Spinal cord (tissue), 10 donors: ENCODE measurements at places on chromosomes 6 and 20. TPM values are rescaled to one million over a fixed set of nuclear protein-coding genes. Genes with fewer than 3 reads are reported as not detected.
A peak's percentile ranks its signal among the peaks of the same experiment; 100 is the strongest.

DNA sequence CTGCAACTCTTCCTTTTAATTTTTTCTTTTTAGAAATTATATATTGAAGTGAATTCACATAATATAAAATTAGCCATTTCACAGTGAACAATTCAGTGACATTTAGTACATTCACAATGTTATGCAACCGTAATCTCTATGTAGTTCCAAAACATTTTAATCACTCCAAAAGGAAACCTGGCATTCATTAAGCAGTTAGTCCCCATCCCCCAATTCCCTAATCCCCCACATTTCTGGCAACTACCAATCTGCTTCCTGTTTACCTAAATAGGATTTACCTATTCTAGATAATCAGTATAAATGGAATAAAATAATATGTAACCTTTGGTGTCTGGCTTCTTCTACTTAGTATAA is 8.5 kb upstream of the DDX27 start:
- no peaks in the 10 kb centered on the region for H3K4me1 ChIP-seq
- no peak overlapping the region for H3K4me3 ChIP-seq
- no peaks in the 10 kb centered on the region for H3K36me3 ChIP-seq

GRCh38 chr6:6503191-6503590 is 85.3 kb upstream of the LY86 start:
- H3K4me3 ChIP-seq = no peak overlapping the region
- no peak for DNase-seq
- H3K27ac ChIP-seq = no peak overlapping the region
- no peaks in the 10 kb centered on the region for H3K27me3 ChIP-seq
- no peaks in the 10 kb centered on the region for H3K36me3 ChIP-seq

GRCh38 chr6:131694832-131695426 is 6.3 kb downstream of the OR2A4 start:
- no peaks in the 10 kb centered on the region for H3K27me3 ChIP-seq
- no peaks in the 10 kb centered on the region for H3K36me3 ChIP-seq
- H3K4me3 ChIP-seq = no peak overlapping the region
- H3K27ac ChIP-seq = no peak overlapping the region

GRCh38 chr6:27241443-27241842 is 6.1 kb upstream of the PRSS16 start:
- H3K36me3 ChIP-seq = no peaks in the 10 kb centered on the region
- H3K4me3 ChIP-seq = no peak overlapping the region
- no peak for DNase-seq
- no peaks in the 10 kb centered on the region for H3K4me1 ChIP-seq
- H3K27me3 ChIP-seq = peaks cover 69% of the 10 kb centered on the region

DNA sequence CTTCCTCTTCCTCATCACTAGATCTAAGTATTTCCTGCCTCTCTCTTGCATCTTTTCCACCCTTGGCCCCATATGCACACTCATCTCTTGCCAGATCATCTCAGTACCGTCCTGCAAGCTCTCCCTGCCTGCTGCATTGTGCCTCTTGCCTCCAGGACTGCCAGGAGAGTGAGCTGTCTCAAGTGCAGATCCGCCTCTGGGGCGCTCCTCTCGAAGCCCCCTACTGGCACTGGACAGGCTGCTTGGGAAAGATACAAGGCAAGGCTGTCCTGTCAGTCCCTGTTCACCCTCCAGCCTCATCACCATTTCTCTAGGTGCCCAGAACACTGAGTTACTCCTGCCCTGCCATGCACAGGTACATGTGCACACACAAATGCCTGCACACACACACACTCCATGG is 10.2 kb downstream of the SYNDIG1 start:
- H3K4me3 ChIP-seq = no peak overlapping the region
- no peaks in the 10 kb centered on the region for H3K27me3 ChIP-seq
- peaks cover 16% of the 10 kb centered on the region for H3K4me1 ChIP-seq
- DNase-seq = no peak
- no peak overlapping the region for H3K27ac ChIP-seq

- H3K27me3 ChIP-seq = no peaks in the 10 kb centered on the region
- no peak overlapping the region for H3K4me3 ChIP-seq
- H3K27ac ChIP-seq = no peak overlapping the region
- no peak for DNase-seq
Observed at GRCh38 chr6:101000341-101000740, 119.2 kb upstream of the ASCC3 start.

GRCh38 chr20:18705490-18705889 is 108.1 kb upstream of the SCP2D1 start:
- no peak overlapping the region for H3K4me3 ChIP-seq
- no peak overlapping the region for H3K27ac ChIP-seq
- no peak for DNase-seq
- no peaks in the 10 kb centered on the region for H3K4me1 ChIP-seq

- H3K27ac ChIP-seq = peak overlapping the region; percentile 76
- H3K4me3 ChIP-seq = no peak overlapping the region
- peaks cover 28% of the 10 kb centered on the region for H3K4me1 ChIP-seq
- peak; percentile 72 for DNase-seq
Observed at GRCh38 chr6:89940225-89941027, 46.2 kb downstream of the GJA10 start.

- H3K4me1 ChIP-seq = no peaks in the 10 kb centered on the region
- H3K36me3 ChIP-seq = peaks cover 17% of the 10 kb centered on the region
- no peaks in the 10 kb centered on the region for H3K27me3 ChIP-seq
- DNase-seq = no peak
- H3K4me3 ChIP-seq = no peak overlapping the region
Observed at GRCh38 chr20:3129094-3129493, 30.6 kb downstream of the FASTKD5 start.

DNA sequence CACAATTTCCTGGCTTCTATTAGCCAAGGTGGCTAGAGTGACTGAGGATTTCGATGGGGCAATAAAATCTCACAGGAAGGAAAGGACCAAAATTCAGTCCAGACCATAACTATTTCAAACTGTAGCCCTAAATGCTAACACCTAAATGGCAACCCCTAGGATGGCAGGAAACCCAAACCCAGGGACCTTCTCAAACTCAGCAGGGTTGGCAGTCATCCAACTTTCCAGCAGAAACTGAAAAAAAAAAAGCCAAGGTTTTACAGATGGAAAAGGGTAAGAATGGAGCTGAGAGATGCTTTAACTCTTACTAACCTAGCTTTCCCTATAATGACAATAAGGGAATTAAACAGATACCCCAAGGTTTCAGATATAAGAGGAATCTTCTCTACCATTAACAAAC is 10.5 kb downstream of the IBTK start:
- H3K4me3 ChIP-seq = no peak overlapping the region
- no peaks in the 10 kb centered on the region for H3K4me1 ChIP-seq
- no peak overlapping the region for H3K27ac ChIP-seq
- no peak for DNase-seq
- H3K36me3 ChIP-seq = peaks cover 25% of the 10 kb centered on the region

DNA sequence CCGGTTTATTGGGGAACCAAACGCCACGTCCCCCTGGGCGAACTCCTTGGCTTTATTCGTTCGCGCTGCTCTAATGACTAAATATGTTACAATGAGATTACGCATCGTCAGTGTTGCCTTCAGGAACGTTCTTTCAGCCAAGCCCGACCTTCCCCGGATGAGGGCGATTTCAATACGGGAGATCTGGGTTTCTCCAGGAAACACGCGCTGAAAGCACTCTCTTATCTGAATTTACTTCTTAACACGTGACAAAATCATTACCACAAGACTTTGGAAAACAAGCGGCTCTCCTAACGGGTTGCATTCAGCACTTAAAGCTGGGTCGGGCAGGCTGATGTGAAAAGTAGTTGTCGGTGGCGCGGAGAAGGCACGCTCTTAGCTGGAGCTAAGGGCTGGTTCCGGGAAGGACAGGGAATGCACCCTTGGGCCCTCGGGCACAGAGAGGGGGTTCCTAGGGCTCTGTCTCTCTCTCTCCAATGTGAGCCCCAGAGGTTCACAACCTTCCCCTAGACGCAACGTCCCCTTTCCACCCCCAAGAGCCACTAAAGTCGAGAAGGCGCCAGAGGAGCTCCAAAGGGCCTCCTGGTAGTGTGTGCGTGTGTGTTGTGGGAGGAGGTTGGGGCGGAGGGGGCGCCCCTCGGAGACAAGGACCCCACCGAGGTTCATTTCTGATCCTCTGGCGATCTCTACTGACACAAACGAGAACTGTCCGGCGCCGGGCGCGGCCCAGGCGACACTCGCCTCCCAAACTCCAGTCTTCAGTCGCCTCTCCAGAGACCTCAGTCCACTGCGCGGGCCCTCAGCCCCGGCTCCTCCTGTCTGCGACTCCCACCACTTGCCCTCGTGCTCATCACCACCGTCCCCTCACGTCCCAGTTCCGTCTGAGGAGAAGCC is 7.1 kb upstream of the NKX2-2 start:
- peak overlapping the region; percentile 10 for H3K27ac ChIP-seq
- H3K36me3 ChIP-seq = peaks cover 5% of the 10 kb centered on the region
- peak overlapping the region; percentile 32 for H3K4me3 ChIP-seq
- no peak for DNase-seq

- no peaks in the 10 kb centered on the region for H3K27me3 ChIP-seq
- no peaks in the 10 kb centered on the region for H3K36me3 ChIP-seq
- DNase-seq = no peak
- H3K4me3 ChIP-seq = no peak overlapping the region
Observed at GRCh38 chr6:164415832-164416563, 893.4 kb downstream of the C6orf118 start.

DNA sequence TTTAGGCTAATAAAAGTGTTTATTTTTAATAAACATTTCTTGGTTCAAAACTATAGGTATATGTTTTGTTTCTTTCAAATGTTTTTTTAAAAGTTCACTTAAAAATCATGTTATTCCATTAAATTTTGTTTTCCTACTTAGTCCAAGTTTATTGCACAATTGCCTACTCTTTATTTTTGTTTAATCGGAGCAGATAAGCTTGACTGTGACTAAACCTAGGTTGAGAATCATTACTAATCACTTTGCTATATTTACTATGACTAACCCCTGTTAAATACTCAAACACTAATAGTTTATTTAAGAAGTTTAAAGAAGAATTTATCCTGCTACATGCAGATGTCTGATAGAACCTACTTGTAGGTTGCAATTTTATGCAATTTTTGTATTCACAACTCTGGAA is 18.8 kb downstream of the MAP3K4 start:
- H3K36me3 ChIP-seq = no peaks in the 10 kb centered on the region
- peaks cover 3% of the 10 kb centered on the region for H3K4me1 ChIP-seq
- no peak overlapping the region for H3K4me3 ChIP-seq

GRCh38 chr20:23156170-23156841 is 70.2 kb upstream of the CD93 start:
- no peaks in the 10 kb centered on the region for H3K36me3 ChIP-seq
- H3K4me1 ChIP-seq = peaks cover 8% of the 10 kb centered on the region
- DNase-seq = no peak

DNA sequence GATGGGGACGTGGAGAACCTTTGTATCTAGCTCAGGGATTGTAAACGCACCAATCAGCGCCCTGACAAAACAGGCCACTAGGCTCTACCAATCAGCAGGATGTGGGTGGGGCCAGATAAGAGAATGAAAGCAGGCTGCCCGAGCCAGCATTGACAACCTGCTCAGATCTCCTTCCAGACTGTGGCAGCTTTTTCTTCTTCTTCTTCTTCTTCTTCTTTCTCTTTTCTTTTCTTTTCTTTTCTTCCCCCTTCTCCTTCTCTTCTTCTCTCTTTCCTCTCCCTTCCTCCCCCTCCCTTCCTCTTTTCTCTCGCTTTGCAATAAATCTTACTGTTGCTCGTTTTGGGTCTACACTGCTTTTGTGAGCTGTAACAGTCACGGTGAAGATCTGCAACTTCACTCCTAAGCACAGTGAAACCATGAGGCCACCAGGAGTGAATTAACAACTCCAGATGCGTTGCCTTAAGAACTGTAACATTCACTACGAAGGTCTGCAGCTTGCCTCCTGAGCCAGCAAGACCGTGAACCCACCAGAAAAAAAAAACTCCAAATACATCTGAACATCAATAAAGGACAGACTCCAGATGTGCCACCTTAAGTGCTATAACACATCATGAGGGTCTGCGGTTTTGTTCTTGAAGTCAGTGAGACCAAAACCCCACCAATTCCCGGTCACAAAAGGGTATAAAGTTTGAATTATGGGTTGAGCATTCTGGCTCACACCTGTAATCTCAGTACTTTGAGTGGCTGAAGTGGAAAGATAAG is 19.6 kb upstream of the SERPINB1 start:
- H3K4me3 ChIP-seq = no peak overlapping the region
- DNase-seq = no peak
- peaks cover 17% of the 10 kb centered on the region for H3K4me1 ChIP-seq
- H3K36me3 ChIP-seq = no peaks in the 10 kb centered on the region
- no peaks in the 10 kb centered on the region for H3K27me3 ChIP-seq

GRCh38 chr20:4025679-4026078 is 10.3 kb upstream of the RNF24 start:
- no peak for DNase-seq
- H3K4me3 ChIP-seq = no peak overlapping the region
- no peaks in the 10 kb centered on the region for H3K27me3 ChIP-seq

- no peaks in the 10 kb centered on the region for H3K36me3 ChIP-seq
- H3K4me3 ChIP-seq = no peak overlapping the region
- no peaks in the 10 kb centered on the region for H3K4me1 ChIP-seq
- DNase-seq = no peak
- H3K27ac ChIP-seq = no peak overlapping the region
Observed at GRCh38 chr6:118872726-118873125, 21.2 kb upstream of the ASF1A start.

- H3K27ac ChIP-seq = peak overlapping the region; percentile 71
- peaks cover 28% of the 10 kb centered on the region for H3K4me1 ChIP-seq
- no peaks in the 10 kb centered on the region for H3K27me3 ChIP-seq
- no peak overlapping the region for H3K4me3 ChIP-seq
- DNase-seq = no peak
Observed at GRCh38 chr20:50284811-50285375, 94.3 kb downstream of the CEBPB start.

DNA sequence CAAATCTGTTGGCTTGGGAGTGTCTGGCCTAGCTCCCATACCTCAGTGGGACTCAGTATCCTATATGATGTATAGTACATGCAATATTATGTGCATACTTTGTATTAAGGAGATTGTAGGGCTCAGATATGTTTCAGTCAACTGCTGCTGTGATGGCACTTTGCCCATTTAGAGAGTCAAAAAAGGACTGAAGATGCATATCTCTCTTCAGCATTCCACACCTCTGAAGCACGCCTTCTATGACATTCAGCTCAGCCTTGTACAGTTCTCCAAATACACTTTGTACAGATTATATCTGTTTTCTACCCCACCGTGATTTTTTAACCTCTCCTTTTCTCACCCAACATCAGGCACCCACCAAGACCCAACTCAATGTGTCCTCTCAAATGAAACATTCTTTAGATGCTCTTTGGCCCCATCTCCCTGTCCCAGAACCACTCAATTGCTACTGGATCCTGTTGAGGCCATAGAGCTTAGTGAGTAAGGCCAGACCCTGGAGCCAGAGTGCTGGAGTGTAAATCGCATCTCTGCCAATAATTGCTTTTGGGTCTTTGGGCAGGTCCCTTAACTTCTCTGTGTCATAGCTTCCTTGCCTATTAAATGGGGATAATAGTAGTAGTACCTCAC is 15.6 kb downstream of the ENPP1 start:
- no peaks in the 10 kb centered on the region for H3K4me1 ChIP-seq
- H3K36me3 ChIP-seq = no peaks in the 10 kb centered on the region
- no peak overlapping the region for H3K27ac ChIP-seq
- H3K4me3 ChIP-seq = no peak overlapping the region
- DNase-seq = no peak
- no peaks in the 10 kb centered on the region for H3K27me3 ChIP-seq

The CDH26 gene
- 1.7 TPM for polyA plus RNA-seq

The FHL5 gene
- polyA plus RNA-seq = 1.8 TPM

The OR5V1 gene
- not detected for polyA plus RNA-seq

The DPPA5 gene
- not detected for polyA plus RNA-seq

The CSNK2B gene
- polyA plus RNA-seq = 215 TPM

The VSTM2L gene
- polyA plus RNA-seq = 246 TPM

The TFAP2D gene
- polyA plus RNA-seq = not detected

The ENPP1 gene
- 2.1 TPM for polyA plus RNA-seq

The ZC2HC1B gene
- polyA plus RNA-seq = not detected

The OOEP gene
- not detected for polyA plus RNA-seq
